ENCODE measurements at places on chromosomes 12 and 14.
A peak's percentile ranks its signal among the peaks of the same experiment; 100 is the strongest.

GRCh38 chr14:69039288-69039628 lies 60.2 kb upstream of the ACTN1 start:
- no peak for DNase-seq

DNA sequence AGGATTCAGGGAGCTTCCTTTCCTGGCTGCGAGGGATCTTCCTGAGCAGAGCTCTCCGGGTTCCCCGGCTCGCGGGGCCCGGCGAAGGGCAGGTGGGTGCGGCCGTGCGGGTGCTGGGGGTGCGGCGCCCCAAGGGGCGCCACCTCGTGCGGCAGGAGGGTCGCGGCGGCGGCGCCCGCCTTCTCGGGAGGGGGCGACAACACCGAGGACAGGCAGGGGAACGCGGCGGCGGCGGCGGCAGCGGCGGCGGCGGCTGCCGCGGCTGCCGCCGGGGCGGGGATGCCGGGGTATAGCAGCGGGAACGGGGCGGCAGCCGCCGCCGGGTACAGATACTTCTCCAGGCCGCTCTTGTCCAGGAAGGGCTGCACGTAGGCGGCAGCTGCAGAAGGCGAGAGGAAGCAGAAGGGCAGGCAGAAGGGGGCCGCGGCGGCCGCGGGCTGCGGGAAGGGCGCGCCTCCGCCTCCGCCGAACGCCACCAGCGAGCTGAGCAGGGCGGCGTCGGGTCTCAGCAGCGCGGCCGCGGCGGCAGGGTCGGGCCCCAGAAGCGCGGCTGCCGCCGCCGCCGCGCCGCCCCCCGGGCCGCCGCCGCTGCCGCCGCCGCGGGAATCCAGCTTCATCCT lies 2.7 kb downstream of the BHLHE41 start:
- no peak for DNase-seq

GRCh38 chr12:108850854-108851573 lies 6.4 kb downstream of the SSH1 start:
- peak; percentile 41 for DNase-seq

DNA sequence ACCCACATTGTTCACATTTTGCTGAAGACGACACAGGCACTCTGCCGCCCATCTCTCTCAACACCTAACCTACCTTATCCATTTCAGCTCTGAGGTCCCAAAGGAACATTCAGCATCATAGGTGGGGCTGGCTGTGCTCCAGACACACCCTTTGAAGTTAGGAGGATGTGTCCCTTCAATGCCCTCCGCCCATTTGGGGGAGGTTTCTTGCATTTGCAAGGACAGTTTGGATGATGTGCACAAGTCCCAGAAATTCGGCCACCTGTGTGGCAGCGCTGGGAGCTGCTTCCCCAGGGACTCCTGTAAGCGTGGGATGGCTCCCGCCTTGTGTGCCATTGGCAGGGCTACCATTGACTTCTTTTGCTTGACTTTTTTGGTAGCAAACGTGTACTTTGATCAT lies 113.8 kb downstream of the RIMBP2 start:
- no peak for DNase-seq

DNA sequence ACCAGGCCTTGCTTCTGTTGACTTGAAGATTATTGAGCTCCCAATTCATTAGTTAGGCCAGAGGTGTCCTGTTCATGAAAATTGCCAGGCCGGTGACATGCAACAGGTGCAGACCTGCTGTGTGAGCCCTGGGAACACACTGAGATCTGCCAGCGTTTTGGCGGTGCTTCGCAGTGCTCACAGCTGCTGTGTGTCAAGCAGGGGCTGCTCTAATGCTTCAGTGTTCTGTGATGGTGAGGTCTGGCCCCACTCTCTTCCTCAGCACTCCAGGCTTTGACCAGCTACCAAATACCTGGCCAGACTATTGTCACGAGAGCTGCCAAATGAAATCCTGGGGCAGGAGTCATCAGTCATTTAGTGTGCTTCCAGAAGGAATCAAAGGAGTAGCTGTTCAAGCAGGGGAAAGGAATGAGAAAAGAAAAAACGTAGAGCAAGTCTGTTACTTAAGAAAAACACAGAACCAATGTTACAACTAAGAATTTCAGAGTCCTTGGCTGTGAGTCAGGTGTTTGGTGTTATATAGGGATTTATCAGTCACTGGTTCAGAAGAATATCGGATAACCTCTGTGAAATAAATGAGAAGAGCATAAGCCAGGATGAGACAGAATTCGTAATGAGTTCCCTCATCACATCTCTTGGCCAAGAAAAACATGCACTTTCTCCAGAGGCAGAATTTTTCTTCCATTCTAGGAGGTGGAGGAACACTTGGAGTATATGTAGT lies 150.8 kb downstream of the FBXL14 start:
- no peak for DNase-seq

DNA sequence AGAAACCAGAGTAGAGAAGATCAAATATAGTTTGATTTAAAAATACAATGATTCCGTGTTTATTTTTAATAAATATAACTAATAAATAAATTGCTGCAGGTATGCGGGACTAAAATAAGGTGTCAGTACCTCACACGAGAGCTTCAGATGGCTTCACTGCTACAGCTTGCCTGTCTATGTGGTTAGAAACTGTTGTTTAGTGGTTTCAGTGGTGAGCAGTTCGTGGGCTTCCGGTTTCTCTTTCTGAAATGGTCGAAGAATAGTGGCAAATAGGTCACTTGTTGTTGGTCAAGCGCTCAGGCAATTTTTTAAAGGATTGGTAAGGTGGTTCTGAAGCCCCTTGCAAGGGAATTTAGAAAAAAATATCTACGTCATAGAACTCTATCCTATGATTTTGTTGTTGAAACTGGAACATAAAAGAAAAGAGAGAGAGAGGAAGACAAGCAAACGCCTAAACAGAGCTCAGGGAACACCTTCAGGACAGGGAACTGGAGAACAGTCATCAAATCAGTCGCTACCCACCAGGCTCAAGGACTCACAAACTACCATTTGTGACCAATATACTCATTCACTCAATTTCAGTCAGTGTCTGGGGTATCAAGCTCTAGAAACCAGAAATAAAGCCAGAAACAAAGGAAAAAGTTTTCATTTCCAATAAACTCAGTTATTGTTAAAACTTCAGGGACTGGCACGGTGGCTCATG lies 31.3 kb downstream of the GABARAPL1 start:
- DNase-seq, result no peak

DNA sequence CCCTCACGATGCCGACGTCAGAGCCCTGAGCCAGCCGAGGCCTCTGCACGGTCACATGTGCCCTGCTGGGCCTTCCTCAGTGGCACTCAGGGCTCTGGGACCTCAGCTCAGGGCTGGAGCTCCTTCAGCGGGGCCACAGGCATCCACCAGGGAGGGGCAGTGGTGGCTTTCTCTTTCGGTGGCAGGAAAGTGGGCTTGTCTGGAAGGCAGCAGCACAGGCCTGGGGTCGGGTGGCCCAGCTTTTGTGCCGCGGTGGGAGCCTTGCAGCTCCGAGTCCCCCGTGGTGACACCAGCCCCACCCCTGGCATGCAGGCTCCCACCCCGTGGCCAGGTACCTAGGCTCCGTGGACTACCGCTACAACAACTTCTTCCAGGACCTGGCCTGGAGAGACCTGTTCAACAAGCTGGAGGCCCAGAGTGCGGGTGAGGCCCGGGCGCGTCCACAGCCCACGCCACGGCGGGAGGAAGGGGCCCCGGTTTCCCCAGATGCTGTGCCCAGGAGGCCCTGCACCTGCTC lies 14.2 kb upstream of the TEX22 start:
- no peak for DNase-seq

DNA sequence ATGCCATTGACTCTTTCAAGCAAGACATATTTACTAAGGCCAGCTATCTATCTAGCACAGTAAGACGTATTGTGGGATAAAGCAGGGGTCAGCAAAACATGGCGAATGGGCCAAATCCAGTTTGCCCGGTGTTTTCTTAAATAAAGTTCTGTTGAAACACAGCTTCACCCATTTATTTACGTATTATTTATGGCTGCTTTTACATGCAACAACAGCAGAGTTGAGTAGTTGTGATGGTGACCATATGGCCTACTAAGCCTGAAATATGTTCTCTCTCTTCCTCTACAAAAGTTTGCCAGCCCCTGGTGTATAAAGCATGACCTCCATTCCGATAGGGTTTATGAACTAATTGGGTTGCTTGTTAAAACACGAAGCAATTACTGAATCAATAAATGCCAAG lies 322.1 kb downstream of the CCDC91 start:
- no peak for DNase-seq

GRCh38 chr14:94805680-94806288 lies 35.9 kb upstream of the GSC start:
- no peak for DNase-seq

GRCh38 chr12:21774358-21775132 lies at the start of gene KCNJ8:
KCNJ8 (minus strand) TSS chr12:21774706; CDS start chr12:21773616, 1,090 bp downstream.
- peak; percentile 59 for DNase-seq

- no peak for DNase-seq
Observed at GRCh38 chr12:49806321-49806813, 21.8 kb downstream of the NCKAP5L start.

GRCh38 chr14:69079188-69079742 lies 73.7 kb downstream of the DCAF5 start:
- no peak for DNase-seq

DNA sequence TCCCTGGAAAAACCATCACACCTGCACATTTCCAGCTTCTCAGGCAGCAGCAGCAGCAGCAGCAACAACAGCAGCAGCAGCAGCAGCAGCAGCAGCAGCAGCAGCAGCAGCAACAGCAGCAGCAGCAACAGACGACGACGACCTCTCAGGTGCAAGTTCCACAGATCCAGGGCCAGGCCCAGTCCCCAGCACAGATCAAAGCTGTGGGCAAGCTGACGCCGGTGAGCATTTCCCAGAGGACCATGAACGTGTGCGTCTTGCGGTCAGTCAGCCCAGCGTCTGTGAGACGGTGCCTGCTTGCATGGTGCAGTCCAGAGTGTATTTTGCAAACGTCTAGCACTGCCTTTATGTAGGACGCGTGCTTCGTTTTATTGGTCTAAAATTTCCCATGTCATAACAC lies 81.6 kb downstream of the DDX51 start:
- DNase-seq, result no peak

DNA sequence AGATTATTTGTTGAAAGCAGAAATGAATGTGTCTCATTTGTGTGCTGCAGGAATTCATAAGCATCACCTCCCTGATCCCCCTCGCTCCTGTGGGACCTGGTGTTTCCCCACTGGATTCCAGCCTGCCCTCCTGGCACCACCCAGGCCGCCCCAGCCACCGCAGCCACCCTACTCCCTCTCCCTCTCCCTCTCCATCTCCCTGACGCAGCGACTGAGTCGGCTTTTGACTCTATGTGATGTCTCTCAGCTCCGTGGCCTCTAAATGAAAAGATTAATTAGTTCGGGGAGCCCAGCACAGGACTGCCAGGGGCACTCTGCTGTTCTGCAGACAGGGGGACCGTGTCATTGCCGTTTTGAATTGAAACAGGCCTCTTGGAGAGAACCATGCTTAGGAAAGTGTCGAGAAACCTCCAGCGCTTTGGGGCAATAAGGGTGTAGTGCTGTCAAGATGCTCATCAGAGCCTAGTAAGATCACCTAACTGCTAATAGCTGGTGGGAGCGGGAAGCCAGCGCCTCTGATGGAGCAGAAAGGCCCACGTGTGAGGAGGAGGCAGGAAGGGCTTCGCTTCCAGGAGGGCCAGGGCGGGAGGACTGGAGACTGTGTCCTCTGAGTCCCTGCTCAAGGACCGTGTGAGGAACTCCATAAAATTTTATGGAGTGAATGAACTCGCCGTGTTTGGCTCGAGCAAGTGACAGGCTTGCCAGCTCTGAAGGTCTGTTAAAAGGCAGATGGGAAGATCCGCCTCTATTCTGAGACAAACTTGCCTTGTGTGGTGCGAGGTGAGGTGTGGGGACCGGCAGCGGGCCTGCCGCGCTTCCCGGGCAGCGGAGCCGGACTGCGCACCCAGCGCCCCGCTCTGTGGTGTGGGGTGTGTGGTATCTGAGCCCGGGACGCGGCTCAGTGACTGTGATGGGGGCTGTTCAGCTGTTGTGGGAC lies 157.4 kb upstream of the C14orf180 start:
- DNase-seq, result no peak

- DNase-seq, result no peak
Observed at GRCh38 chr14:53218161-53218560, 65.0 kb upstream of the DDHD1 start.

DNA sequence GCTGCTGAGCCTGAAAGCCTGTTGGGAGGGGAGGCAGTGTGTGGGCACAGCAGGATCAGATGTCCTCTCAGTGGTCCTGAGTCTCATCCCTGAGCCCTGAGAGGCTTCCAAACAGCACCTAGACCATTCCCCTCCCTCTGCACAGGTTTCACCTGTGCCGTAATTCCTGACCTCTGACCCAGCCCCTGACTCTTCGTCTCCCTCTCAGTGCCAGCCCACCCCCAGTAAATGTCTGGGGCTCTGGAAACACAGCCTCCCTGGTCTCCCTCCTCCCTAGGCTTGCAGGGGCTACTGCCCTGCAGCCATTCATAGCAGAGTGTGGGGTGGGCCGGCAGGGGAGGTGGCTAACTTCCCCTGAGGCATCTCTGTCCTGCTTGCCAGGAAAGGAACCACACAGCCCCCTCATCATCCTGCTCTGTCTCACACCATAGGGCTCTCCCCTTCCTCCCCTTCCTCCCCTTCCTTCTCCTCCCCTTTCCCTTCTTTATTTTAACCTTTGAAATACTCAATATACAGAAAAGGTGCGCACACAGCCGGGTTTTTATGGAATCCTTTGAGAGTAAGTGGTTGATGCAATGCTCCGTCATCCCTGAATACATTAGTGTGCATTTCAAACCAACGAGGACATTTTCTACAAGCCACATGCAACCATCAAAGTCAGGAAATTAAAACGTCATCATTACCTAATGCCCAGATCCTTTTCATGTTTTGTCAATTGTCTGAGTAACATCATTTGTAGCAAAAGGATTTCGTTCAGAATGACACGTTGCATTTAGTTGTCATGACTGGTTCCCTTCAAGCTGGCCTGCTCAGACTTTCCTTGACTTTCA lies 67.0 kb downstream of the PRMT8 start:
- DNase-seq, result no peak

GRCh38 chr14:22796087-22796707 lies 19.0 kb downstream of the SLC7A7 start:
- DNase-seq, result no peak

- no peak for DNase-seq
Observed at GRCh38 chr12:15522574-15523187, 200.4 kb downstream of the PTPRO start.

- no peak for DNase-seq
Observed at GRCh38 chr12:28811457-28811856, 337.6 kb upstream of the FAR2 start.

GRCh38 chr12:74646831-74647230 lies 109.2 kb downstream of the ATXN7L3B start:
- no peak for DNase-seq

GRCh38 chr12:65086236-65086635 lies 34.9 kb downstream of the WIF1 start:
- no peak for DNase-seq

DNA sequence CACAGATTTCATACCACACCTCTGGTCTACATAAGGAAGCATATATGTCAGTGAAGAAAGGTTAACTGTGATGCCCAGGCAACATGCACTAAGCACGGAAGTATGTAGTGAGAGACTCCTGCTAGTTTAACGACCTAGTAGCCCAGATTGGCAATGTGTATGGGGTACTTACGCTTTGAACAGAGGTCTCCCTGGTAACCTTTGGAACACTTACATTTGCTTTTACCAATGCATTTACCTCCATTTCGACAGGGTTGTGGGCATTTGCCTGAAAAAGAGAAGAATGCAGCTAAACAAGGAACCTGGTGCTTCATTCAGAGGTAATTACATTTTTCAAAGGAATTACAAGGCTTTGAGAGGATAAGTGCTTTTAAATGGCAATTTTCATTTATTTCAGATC lies 65.2 kb downstream of the WIF1 start:
- no peak for DNase-seq

- DNase-seq, result no peak
Observed at GRCh38 chr14:39617537-39617936, 185.3 kb upstream of the FBXO33 start.

All from anterior cingulate cortex (tissue), 58 donors.